ENCODE measurements at places on chromosomes 3 and 15. TPM values are rescaled to one million over a fixed set of nuclear protein-coding genes. Genes with fewer than 3 reads are reported as not detected.
A peak's percentile ranks its signal among the peaks of the same experiment; 100 is the strongest.

GRCh38 chr15:26889298-26889898 lies 22.5 kb downstream of the GABRA5 start:
- no peak for DNase-seq

DNA sequence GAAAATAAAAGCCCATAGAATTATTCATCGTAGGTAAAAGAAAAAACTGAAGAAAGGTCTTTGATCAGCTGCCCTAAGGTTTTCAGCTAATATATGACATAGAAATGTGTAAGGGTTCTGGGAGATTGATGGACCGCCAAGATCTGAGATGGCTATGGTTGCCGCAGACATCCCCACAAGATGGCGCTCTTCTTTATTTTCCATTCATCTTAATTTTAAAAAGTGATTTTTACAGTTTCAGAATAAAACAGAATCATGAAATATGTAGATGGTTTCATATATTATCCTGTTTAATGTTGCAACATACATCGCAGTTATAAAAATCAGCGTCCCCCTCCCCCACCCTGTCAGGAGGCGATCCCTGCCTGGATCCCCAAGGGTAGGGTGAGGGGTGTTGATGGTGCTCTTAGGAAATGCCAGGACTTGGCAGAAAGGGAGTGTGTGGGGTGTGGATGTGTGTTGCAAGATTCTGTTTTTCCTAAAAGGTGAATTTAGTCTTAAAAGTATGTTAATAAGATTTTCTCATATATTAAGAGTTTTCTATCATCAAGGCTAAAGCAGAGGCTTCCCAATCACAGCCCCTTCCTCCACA lies 68.8 kb downstream of the ANXA2 start:
- peak; percentile 21 for DNase-seq

Gene CHRFAM7A
- 2.8 TPM for total RNA-seq

Gene ANKUB1
- 2.2 TPM for total RNA-seq

GRCh38 chr3:143192193-143192592 lies 72.6 kb downstream of the CHST2 start:
- DNase-seq, result no peak

Gene FGD5
- total RNA-seq, result 25.4 TPM

GRCh38 chr3:120597445-120598049 lies 1.4 kb downstream of the NDUFB4 start:
- no peak for DNase-seq

Gene MUSTN1
- 1.2 TPM for total RNA-seq

GRCh38 chr15:30038667-30039523 lies 43.9 kb upstream of the GOLGA8J start:
- no peak for DNase-seq

DNA sequence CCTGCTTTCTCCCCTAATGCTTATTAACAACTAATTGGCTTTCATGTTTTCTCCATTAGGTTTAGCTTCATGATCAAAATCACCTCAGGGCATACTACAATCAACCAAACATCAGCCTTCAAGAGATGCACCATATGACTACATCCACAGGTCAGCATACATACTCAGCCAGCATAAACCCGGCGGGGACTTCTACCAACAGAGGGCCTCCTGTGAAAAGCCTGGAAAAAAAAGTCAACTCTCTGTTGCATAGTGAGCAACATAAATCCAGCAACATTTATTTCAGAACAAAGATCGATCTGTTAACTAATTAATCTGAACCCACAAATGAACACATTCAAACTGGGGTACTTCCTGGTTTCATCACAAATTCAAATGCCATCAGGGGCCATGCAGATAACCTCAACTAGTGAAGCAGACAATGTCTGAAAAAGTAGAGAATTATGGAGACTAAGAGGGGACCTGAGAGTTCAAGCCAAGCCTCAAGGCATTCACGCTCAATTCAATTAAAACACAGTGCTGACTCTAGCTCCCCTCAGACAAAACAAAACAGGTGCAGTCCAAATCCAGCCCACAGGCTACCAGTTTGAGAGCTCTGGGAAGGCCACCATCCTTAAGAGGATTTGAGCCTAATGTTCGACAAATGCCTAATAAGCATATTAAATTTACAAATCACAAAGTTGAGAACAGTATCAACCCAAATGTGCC lies 124.5 kb downstream of the MAGI1 start:
- DNase-seq, result no peak

DNA sequence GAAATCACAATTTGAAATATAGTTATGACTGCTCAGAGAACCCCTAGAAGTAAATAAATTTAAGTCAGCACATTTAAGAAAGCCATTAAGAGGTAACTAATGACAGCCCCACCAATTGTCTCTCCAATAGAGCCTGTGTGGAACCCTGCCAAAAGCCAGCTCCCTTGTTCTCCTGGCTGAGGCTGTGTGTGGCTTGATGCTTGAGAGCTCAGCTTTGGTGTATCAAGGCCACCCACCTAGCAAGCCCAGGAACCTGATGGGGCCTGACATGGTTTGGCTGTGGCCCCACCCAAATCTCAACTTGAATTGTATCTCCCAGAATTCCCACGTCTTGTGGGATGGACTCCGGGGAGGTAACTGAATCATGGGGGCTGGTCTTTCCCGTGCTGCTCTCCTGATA lies 106.9 kb downstream of the LRRN1 start:
- DNase-seq, result no peak

- DNase-seq, result no peak
These were observed 185.1 kb upstream of the AGTR1 start for GRCh38 chr3:148512648-148513047.

- no peak for DNase-seq
These were observed 76.0 kb upstream of the GSK3B start for GRCh38 chr3:120170223-120170622.

DNA sequence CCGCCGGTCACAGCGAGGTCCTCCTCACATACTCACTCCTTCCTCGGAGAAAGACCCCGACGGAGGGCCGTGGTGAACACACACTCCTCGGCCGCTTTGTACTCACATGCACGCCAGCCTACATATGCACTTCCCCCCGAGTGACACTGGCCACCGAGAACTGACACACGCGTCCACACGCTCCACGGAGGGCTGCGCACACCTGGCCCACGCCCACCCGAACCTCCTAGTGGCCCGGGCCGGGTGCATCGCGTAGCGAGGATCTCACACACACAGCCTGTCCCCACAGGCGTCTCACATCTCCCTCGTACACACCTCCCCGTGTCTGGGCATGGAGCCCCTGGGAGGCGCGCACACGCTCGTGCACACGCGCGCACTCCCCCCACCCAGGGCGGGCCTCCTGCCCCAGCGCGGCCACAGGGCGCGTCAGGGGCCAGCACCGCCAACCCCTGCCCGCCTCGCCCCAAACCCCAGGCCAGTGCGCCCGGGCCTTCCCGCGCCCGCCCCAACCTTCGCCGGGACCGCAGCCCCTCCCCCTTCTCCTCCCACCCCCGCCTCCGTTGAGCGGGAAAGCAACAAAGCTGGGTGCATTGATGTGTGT lies 411 bp upstream of the C3orf70 start:
- DNase-seq, result no peak

DNA sequence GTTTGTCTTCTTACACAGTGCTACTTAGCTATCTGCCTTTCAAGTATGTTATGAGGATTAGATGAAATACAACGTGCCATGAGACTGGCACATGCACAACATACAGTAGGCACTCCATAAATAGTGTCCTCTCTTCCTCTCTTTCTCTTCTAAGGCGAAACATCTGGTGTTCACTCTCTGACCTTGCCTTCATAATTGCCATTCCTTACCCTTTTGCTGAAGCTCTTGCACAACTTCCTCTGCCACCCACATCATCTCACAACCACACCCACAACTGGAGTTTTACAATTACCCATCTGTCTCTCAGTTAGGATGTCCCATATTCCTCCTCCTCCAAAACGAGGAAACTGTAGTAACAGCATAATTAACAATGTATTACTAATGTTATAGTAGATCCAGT lies 26.4 kb upstream of the ACP3 start:
- no peak for DNase-seq

DNA sequence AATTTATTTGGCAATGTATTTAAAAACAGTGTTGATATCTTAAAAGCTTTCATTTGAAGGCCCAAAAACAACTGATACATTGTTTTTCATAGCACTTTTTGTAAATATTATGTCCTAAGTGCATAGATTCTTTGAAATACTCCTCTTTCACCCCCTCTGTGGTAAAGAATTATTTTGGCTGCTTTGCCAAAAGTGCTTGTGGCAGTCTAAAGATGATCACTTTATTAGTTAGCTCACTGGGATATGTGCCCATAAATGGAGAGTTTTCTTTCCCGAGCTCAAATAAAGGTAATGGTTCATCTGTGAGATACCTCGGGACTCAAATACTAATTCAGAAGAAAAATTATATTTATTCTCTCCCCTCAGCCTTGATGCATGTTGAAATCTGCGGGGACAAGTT lies 16.7 kb downstream of the AKAP13 start:
- no peak for DNase-seq

DNA sequence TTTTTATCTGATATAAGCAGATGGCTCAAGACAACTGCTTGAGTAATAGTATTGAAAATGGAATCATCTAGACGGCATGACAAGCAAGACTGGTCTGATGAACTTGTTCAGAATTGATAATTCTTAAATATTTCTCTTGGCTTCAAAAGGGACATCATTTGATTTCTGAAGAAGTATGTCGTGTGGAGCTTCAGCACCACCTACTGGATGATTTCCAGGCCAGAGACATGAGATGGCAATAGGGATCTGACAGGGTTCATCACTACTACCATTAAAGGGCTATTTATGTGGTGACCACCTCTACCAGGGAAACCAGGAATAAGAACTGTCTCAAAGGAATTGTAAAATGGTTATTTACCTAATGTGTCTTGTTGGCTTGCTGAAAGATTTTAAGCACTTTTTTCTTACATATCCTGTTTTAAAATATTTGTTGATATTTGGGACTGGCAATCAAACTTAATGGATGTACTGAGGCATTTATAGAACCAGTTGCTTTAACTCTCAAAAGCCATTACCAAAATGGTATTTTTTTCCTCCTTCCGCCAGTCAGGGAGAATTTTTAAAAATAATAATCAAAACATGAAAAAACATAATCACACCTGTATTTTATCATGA lies 99.5 kb upstream of the FAM98B start:
- no peak for DNase-seq

- DNase-seq, result no peak
These were observed 90.2 kb downstream of the NTRK3 start for GRCh38 chr15:88166082-88166993.

Gene CCR4
- total RNA-seq, result 0.87 TPM

Gene SKOR1
- total RNA-seq, result 0.34 TPM

DNA sequence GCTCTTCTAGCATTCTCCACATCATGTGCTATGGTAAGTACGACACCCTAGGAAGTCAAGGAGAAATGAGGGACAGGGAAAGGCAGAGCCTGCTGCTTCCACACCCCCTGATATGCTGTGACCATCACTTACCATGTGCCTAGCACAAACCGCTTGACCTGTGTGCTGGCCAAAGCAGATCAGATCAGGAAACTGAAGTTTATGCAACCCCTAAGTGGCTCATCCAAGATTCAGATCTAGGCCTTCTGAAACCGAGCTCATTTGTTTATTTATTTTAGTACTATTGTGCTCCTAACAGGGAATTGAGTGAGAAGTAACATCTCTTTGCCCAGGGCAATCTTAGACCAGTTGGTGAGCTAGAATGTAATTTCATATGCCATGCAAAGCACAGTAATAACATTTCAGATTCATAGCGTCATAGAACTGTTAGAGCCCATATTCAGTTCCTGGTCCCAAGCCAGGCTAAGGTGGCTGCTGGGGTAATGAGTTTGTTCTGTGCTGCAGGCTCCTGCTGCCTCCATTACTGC lies at the start of gene RTP2:
RTP2 (minus strand) TSS at position 51 of the 527 bp plus-strand sequence. CDS start 429 bp downstream, outside the sequence.
- no peak for DNase-seq

Gene COPG1
- total RNA-seq, result 211 TPM

DNA sequence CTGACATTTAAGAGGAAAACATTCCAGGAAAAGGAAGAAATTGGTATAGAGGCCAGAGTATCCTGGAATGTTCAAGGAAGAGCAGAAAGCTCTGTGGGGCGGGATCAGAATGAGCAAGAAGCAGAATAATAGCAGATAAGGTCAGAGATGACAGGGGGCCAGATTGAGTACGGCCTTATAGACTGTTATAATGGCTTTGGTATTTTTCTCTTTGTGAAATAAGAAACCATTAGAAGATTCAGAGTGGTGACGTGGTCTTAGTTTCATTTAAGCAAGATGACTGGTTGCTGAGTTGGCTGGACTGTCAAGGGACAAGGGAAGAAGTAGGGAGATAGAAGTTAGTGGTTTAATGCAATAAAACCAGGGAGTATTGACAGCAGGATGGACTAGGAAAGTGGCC lies 218.3 kb upstream of the SOX2 start:
- no peak for DNase-seq

DNA sequence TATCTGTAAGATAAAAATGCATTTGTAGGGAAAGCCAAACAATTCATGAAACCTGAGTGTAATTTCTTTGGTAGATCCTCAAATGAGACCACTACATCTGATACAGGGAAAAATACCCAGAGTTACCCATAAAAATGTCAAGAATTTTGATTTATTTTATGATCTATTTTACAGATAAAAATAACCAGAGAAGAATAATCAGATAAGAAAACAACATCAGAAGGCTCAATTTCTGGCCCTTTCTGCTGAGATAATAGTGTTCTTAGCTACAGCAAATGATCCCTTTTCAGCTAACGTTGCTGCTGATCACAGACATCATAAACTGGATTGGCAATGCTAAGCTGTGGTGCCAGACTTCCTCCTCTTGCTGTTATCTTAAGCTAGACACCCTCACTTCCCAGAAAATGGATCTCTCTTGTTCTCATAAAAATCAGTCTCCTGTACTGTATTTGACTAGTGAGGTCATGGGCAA lies 21.3 kb upstream of the TMEM108 start:
- DNase-seq, result no peak

GRCh38 chr15:68808091-68808490 lies 12.6 kb downstream of the ANP32A start:
- no peak for DNase-seq

DNA sequence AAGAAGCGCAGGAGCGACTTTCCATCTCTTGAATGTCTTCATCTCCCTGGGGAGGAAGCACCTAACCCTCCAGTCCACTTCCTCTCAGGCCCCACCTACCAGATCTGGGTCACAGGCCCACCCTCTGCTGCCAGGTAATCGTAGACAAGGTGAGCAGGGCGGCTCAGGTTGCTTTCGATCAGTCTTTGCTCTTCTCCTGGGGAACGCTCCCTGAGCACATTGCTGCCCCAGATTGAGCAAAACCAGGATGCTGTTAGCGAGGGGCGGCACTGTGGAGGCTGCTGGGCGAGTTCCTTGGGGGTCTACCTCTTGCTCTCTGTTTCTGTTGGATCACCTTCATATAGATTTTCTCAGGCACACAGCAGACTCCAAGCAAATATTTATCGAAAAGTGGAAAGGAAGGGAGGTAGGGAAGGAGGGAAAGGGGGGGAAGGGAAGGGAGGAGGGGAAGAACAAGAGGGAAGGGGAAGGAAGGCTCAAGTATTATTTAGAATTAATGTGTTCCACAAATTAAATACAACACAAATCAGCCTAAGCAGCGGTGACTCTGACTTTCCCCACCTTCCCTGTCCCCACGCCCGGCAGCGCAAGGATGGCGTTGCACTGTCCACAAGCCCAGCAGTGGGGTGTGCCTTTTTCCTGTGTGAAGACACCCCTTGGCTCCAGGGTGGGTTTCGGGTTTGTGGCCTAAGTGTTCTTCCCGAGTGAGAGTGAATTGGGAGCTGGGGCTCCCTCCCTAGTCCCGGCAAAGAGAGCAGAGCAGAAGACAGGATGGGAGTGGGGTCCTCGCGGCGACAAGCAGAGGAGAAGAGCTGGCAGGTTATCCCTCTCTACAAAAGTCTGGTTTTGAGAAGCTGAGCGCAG lies 6.1 kb upstream of the PCSK6 start:
- DNase-seq, result no peak

Measured in left lung (tissue), 14 donors.